ENCODE measurements at places on chromosomes 11 and 22.

- DNase-seq = no peak
These were observed 49.8 kb upstream of the LMO2 start for GRCh38 chr11:33941637-33942160.

GRCh38 chr11:58625086-58625485, 2.6 kb downstream of the CNTF start:
- DNase-seq = no peak

GRCh38 chr11:126304457-126305075, 706 bp downstream of the DCPS start:
- no peak for DNase-seq

- no peak for DNase-seq
These were observed 766 bp downstream of the IZUMO1R start for GRCh38 chr11:94305146-94305545.

GRCh38 chr11:5690736-5691135, 1.1 kb downstream of the TRIM22 start:
- DNase-seq = no peak

DNA sequence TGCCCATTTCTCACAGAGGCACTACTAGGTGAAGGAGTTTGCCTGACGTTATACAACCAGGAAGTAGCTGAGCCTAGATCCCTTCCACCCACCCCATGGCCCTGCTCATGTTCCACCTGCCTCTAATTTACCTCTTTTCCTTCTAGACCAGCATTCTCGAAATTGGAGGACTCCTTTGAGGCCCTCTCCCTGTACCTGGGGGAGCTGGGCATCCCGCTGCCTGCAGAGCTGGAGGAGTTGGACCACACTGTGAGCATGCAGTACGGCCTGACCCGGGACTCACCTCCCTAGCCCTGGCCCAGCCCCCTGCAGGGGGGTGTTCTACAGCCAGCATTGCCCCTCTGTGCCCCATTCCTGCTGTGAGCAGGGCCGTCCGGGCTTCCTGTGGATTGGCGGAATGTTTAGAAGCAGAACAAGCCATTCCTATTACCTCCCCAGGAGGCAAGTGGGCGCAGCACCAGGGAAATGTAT, 14.1 kb downstream of the PIK3IP1 start:
- DNase-seq = no peak

DNA sequence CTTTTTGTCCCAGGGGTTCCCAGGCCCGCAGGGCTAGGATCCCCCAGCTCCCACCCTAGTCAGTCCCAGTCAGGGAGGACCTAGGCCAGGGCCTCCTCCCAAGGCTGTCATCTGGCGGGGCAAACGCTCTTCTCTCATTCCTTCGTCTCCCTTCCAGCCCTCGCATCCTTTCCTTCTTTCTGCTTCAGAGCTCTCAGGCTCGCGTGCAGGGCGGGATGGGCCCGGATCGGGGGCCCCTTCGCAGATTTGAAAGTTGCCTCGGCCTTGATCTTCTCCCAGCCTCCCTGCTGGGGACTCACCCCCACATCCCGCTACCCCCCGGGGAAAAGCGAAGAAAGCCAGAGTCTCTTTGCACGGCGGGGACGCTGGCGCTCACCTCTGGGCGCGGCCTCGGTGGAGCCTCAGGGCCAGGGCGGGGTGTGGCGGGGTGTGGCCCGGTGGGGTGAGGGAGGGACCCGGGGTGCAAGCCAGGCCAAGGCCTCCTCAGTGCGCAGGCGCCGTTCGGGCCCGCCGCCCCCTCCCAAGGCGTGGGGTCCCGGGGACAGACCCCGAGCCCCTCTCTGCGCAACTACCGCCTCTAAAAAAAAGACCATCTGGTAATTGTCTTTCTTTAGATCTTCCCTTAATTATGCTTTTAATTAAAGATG, 14.8 kb upstream of the PAX6 start:
- DNase-seq = no peak

DNA sequence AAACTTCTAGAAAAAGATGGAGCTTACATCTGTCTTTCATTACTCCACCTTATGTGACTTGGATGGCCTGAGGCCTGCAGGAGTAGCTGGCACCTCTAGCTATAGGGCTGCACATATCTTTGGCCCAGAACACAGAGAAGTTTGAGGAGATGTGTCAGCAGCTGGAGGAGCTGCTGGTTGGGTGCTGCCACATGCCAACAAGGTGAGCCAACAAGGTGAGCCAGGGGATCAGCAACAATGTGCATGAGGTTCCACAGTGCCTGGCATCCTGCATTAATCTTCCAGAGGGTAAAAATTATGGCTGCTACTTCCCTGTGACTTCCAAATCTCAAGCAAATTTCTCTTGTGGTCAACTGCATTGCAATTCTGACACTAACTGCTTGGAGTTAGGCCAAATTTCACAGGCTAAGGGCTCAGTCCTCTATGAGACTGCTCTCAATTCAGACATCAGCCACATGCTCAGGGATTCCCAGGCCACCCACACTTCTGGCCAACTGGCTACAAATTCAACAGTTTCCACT, 16.0 kb downstream of the RBM7 start:
- DNase-seq = no peak

GRCh38 chr11:130854483-130854882, 61.8 kb downstream of the SNX19 start:
- DNase-seq = no peak

DNA sequence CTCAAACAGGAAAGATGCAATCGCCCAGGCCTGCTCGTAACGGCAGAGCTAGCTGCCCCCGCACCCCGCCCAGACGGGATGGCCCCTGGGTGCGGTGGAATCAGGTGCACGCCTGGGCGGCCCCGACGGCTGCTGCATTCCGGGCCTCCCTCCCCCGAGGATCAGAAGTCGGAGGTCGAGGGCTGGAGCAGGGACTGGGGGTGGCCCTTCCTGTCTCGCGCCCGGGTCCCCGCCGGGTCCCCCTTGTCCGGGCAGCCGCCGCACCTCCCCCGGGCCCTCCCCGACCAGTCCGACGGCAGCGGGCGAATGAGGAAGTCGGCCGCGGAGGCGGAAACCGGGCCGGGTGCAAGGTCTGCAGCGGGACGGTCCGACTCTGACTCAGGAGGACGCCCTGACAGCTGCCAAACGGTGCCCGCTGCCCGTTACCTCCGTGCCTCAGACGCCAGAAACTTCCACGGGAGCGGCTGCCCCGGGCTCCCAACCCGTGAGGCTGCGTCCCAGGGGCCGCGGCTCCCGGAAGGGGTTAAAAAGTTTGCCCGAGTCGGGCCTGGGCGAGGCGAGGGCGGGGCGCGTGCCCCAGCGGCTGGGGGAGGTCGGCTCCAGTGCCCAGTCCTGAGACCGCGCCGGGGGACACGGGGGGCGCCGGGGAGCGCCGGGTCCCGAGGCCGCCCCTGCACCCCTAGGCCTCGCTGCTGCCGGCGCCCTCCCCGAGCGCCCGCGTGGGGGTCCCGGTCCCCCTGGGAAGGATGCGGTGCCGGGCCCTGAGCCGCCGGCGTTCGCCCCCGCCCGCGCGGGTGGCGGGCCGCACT, 663 bp downstream of the MYH9 start:
- no peak for DNase-seq

All from stimulated activated CD8-positive, alpha-beta memory T cell treated with anti-CD3 and anti-CD28 coated beads, Interleukin-2, amount 100 ng/mL, for 1 hour (primary cell).